ENCODE measurements at places on chromosomes 3 and 15.
A peak's percentile ranks its signal among the peaks of the same experiment; 100 is the strongest.

GRCh38 chr15:46297766-46298165 is 662.9 kb downstream of the SQOR start:
- no peak for DNase-seq

GRCh38 chr3:179304605-179305004 is 18.2 kb upstream of the ZNF639 start:
- DNase-seq: no peak

DNA sequence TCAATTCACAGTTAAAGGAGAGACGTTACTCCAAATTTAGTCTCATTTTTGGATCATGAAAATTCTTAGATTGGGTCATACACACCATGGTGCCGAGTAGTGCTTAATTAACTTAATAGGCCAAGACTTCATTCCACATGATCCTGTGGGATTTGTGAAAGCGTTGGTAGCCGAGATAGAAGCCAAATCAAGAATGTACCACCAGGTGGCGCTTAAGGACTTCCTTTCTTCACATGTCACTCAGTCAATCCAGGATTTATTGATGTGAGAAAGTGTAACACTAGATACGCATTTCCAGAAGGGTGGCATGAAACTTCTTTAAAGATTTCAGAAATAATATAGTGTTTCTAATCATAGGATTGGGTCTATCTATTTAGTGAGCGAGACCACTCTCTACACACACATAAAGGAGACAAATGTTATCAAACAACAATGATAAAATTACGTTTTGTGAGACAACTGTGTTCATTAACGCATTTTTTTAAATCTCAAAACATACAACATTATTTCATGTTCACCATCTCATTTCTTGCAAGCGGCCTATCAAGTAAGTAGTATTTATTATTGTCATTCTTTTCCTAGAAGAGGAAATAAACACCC is 436.1 kb downstream of the CHL1 start:
- DNase-seq: peak; percentile 3

DNA sequence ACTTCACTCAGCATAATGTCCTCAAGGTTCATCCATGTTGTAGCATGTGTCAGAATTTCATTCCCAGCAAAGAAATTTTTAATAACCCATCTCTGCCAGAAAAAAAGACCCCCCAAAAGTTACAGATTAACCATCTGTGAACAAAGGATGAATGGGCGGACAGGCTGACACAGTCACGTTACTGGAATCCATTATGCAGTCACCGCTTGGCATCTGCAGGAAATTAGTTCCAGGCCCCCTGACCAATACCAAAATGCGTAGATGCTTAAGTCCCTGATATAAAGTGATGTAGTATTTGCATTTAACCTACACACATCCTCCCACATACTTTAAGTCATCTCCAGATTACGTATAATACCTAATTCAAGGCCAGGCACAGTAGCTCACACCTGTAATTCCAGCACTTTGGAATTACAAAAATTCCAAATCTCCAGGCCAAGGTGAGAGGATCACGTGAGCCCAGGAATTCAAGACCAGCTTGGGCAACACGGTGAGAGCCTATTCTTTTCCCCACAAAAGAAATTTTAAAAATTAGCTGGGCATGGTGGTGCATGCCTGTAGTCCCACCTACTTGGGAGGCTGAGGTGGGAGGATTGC is 1.5 kb upstream of the SLC12A8 start:
- no peak for DNase-seq

- peak; percentile 12 for DNase-seq
Measured at GRCh38 chr3:62622553-62623174, 249.3 kb upstream of the FEZF2 start.

DNA sequence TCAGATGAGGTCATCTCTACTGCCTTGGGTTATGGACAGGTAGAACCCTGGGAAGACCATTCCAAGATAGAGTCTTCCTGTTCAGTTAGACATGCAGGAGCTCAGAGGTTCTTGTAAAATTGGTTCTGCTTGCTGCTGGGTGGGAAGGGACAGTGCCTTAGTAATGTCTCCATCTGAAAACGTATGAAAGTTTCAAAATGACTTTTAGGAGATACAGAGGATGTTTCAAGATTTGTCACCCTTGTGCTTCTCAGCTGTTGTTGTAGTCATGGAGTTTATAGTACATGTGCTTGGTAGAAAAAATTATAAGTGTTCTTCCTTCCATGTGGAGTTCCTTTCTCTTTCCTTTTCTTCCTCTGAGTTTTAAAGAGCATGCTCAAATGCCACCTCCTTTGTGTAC is 885.2 kb upstream of the CFAP20DC start:
- DNase-seq: no peak

GRCh38 chr3:80355144-80355543 is 587.3 kb upstream of the ROBO1 start:
- DNase-seq: no peak

DNA sequence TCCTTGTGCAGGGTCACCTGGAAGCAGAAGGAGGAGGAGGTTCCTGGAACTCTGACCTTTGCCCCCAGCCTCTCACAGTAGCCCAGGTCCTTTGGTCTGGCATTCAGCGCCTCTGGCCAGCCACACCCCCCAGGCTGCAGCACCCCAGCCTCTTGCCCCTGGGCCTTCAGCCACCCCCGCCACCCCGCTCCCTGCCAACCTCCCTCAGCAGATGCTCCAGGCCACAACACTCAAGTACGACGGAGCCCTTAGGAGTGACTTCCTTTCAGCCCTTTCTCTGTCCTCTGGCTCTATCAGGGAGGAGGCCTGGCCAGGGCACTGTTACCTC is 45.2 kb downstream of the GRIP2 start:
- no peak for DNase-seq
